Hepatocyte (in vitro differentiated cells): ENCODE measurements at places on chromosomes 7 and 10. TPM values are rescaled to one million over a fixed set of nuclear protein-coding genes. Genes with fewer than 3 reads are reported as not detected.

The AKR1C1 gene
- 67.8 and 106 TPM in 2 replicates for polyA plus RNA-seq

The GSTO1 gene
- polyA plus RNA-seq, result 292 and 328 TPM in 2 replicates

DNA sequence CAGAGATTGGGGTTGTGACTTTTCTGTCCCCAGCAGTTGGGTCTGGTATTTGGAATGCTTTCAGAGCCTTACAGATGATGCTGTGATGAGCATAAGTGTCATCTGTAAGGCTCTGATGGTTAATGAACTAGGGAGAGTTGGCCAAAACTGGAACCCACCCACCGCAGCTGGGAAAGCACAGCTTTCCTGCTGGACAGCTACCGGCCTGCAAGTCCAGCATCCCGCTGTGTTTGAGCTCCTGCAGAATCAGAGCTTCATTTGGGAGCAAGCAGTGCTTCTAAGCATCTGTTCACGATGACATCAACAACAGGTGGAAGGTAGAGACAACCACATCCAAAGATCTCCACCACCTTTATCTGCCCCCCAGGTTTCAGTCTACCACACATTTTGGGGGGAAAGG is 11.7 kb downstream of the UCN3 start:
- no peak for DNase-seq

The ANKRD2 gene
- 0.15 TPM in 1 of 2 replicates, not detected in the other for polyA plus RNA-seq

DNA sequence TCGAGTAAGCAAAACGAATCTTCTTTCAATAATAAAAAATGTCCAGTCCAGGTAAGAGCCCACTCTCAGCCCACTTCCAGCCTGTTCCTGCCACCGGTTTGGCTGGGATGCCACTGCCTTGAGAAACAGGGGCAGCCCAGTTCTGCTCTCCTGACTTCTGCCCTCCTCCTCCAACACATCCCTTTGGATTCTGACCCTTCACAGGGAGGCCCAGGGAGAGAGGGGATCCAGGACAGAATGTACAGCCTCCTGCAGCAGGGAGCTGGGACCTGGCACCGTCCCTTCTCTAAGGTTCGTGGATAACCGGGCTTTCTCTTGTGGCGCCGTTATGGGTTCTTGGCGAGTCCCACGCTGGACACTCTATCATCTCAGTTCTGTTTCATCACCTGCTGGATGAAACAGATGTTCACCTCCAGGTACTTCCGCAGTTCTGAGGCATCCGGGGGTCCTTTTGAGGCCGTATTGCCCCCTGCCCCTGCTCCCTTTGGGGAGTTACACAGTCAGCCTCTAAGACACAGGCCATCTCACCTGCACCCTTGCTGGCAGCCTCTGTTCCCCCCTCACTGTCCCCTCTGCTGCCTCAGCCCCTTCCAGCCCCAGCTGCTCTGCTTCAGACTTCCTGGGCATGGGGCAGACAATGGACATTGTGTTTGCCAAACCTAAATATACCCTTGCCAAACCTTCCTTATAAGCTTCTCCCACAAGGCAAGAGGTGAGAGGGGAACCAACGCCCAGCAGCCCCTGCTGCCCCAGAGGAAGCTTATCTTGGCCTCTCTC is 203.8 kb upstream of the ZMIZ1 start:
- no peak for DNase-seq

The TMEM229A gene
- 0.35 TPM in 1 of 2 replicates, not detected in the other for polyA plus RNA-seq

DNA sequence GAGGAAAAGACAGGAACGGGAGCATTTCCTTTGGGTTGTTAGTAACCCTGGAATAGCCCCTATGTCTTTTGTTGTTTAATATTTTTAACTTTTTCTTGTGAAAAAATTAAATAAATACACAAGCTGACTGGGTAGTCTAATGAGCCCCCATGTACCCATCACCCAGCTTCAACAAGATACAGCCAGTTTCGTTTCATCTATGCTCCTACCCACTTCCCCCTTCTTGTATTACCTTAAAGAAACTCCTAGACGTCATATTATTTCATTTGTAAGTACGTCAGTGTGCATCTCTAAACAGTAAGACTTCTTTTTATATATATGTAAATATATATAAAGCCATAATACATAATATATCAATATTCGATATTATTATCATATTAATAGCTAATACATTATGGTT is 42.8 kb upstream of the NUB1 start:
- DNase-seq, result no peak
